ENCODE measurements at places on chromosomes 2 and 18. TPM values are rescaled to one million over a fixed set of nuclear protein-coding genes. Genes with fewer than 3 reads are reported as not detected.
A peak's percentile ranks its signal among the peaks of the same experiment; 100 is the strongest.

GRCh38 chr2:222050981-222051380 is 247.8 kb downstream of the PAX3 start:
- peaks cover 10% of the 10 kb centered on the region for H3K4me1 ChIP-seq
- peaks cover 9% of the 10 kb centered on the region for H3K27me3 ChIP-seq
- DNase-seq, result no peak
- no peak overlapping the region for H3K27ac ChIP-seq
- no peaks in the 10 kb centered on the region for H3K36me3 ChIP-seq

- DNase-seq, result peak; percentile 35
- H3K4me1 ChIP-seq, result peaks cover 37% of the 10 kb centered on the region
- H3K27me3 ChIP-seq, result no peaks in the 10 kb centered on the region
- peak overlapping the region; percentile 84 for H3K4me3 ChIP-seq
These were observed 628 bp downstream of the MRPL30 start for GRCh38 chr2:99181624-99182000.

DNA sequence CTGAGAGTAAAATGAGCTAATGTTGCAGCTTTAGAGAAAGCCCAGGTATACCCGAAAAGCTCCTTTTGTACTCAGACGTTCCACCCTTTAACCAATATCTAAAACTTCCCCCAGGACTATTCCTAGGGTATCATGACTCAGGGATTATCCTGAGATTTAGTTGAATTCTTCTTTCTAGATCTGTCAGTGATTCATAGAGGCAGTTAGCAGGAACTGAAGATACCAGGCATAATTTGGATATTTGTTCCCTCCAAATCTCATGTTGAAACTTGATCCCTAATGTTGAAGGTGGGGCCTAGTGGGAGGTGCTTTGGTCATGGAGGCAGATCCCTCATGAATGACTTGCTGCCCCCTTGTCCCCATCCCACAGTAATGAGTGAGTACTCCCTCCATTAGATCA is 161.2 kb upstream of the LRP1B start:
- H3K27ac ChIP-seq, result no peak overlapping the region
- H3K4me1 ChIP-seq, result no peaks in the 10 kb centered on the region
- H3K27me3 ChIP-seq, result no peaks in the 10 kb centered on the region
- no peak for DNase-seq

DNA sequence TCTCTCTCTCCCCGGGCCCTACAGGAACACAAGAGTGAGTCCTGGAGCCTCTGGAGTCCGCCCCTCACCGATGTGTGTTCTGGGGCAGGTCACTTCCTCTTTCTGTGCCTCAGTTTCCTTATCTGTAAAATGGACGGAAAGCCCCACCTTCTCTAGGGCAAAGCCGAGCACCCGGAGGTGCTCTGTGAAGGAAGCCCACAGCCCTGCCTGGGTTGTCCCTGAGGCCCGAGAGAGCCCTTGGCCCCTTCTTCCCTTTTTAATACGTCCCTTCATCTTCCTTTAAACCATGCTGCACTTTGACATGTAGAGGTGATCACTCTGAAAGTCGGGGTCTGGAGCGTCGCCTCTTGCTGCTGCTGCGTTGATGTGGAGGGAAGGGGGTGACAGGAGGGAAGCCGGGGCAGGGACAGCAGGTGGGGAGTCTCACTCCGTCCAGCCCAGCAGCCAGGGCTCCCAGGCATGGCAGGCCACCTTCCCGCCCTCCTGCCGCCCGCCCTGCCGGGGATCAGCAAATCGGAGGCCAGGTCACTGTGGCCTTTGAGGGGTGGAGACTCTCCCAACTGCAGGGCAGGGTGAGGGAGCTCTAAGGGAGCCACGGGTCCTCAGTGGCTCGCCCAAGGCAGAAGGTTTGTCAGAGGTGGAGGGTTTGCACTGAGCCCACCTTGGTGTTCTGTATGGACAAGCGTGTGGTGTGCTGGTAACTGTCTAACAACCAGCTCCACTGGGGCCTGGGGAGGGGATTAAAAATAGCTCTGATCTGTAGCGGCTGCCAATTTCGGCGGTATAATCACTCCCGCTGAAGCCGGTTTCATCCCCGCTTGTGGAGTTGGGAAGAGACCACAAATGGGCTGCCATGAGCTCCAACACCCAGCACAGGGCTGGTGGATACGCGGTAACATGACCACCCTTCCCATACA is 135.9 kb upstream of the ID2 start:
- no peak overlapping the region for H3K27ac ChIP-seq
- H3K4me3 ChIP-seq, result no peak overlapping the region
- H3K36me3 ChIP-seq, result no peaks in the 10 kb centered on the region
- no peak for DNase-seq
- H3K27me3 ChIP-seq, result peaks cover 100% of the 10 kb centered on the region

DNA sequence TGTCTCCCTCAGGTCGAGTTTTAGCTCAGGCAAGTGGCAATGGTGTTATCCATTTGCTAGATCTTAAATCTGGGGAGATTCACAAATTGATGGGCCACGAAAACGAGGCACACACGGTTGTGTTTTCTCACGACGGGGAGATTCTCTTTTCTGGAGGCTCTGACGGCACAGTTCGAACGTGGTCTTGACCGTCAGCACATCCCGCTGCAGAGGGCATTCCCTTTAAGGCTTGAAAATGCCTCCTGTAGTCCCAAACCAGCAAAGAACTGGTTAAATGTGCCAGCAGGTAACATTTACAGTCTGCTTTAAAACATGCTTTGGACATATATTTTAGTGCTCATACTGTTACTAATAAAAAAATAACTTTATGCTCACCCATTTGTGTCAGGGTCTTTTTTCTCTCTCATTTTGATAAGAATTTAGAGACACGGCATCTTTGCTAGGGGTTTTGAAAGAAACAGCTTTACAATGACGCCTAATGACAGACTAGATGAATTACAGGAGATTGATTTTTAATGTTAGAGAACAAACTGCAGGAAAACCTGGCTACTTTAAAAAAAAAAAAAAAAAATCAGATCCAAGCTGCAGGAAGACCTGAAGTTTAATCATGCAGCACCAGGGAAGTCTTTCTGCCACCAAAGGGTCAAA is 602 bp upstream of the VWC2L start:
- no peaks in the 10 kb centered on the region for H3K36me3 ChIP-seq
- H3K4me1 ChIP-seq, result no peaks in the 10 kb centered on the region
- no peaks in the 10 kb centered on the region for H3K27me3 ChIP-seq
- H3K27ac ChIP-seq, result no peak overlapping the region

DNA sequence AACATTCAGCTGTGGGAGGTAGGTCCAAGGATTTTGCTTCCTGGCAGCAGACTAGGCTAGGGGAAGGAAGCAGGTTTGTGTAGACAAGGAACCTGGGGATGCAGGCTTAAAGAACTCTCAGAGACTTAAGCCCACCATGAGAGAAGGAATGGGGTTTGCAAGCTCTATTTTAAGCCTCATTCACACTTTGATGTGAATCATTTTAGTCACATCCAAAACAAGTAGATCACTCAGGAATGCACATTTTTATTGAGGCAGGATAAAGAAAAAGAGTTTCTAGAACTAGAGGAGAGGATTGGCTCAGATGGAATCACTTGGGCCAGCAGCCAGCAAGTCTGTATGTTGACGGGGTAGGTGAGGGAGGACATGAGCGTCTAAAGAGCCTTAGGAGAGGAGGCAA is 3.3 kb upstream of the NAPG start:
- no peak overlapping the region for H3K27ac ChIP-seq
- H3K4me1 ChIP-seq, result peaks cover 16% of the 10 kb centered on the region
- no peak for DNase-seq
- H3K36me3 ChIP-seq, result no peaks in the 10 kb centered on the region
- no peaks in the 10 kb centered on the region for H3K27me3 ChIP-seq
- no peak overlapping the region for H3K4me3 ChIP-seq

DNA sequence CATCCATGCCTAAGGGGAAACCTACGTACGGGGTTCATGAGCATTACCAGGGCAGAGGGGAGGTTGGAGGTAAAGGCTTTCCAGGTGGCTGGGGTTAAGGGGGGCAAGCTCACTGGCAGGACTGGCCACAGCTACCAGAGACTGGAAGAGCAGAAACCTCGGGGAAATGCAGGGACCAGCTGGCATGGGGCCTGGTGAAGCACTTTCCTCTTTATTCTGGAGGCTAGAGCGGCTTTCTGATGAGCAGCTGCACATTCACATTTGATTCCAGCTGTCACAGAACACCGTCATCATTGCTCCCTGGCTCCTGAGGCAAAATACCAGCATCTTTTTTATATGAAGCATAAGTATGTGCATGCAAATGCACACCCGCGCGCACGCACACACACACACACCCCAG is 28.7 kb upstream of the LRRC30 start:
- H3K4me3 ChIP-seq, result no peak overlapping the region
- H3K4me1 ChIP-seq, result no peaks in the 10 kb centered on the region
- H3K27ac ChIP-seq, result no peak overlapping the region
- no peaks in the 10 kb centered on the region for H3K36me3 ChIP-seq
- H3K27me3 ChIP-seq, result peaks cover 72% of the 10 kb centered on the region
- no peak for DNase-seq

- H3K36me3 ChIP-seq, result no peaks in the 10 kb centered on the region
- H3K27me3 ChIP-seq, result peaks cover 80% of the 10 kb centered on the region
- no peak overlapping the region for H3K27ac ChIP-seq
- DNase-seq, result no peak
- no peak overlapping the region for H3K4me3 ChIP-seq
- no peaks in the 10 kb centered on the region for H3K4me1 ChIP-seq
These were observed 168.6 kb downstream of the LDLRAD4 start for GRCh38 chr18:13386891-13387801.

GRCh38 chr18:80183273-80184050 is 63.9 kb downstream of the PARD6G start:
- no peak overlapping the region for H3K27ac ChIP-seq
- H3K4me1 ChIP-seq, result no peaks in the 10 kb centered on the region
- H3K4me3 ChIP-seq, result no peak overlapping the region
- H3K36me3 ChIP-seq, result no peaks in the 10 kb centered on the region
- H3K27me3 ChIP-seq, result peaks cover 80% of the 10 kb centered on the region

PTPN4 gene
- total RNA-seq, result 46.6 TPM

KRTCAP3 gene
- total RNA-seq, result 62.9 TPM

DNAJC5G gene
- not detected for total RNA-seq

IL36RN gene
- total RNA-seq, result 1.0 TPM
